ENCODE measurements at places on chromosomes 7 and 10.

- no peak for DNase-seq
Measured at GRCh38 chr7:99734987-99735386, at the start of gene CYP3A7. CYP3A7 (minus strand) TSS chr7:99735196; CDS start chr7:99735093, 103 bp downstream.

GRCh38 chr7:45890902-45891461 is 2.7 kb downstream of the IGFBP1 start:
- no peak for DNase-seq

- DNase-seq = no peak
Measured at GRCh38 chr7:126608339-126608776, 644.4 kb downstream of the GRM8 start.

GRCh38 chr10:120394446-120394845 is 62.6 kb upstream of the PLPP4 start:
- no peak for DNase-seq

GRCh38 chr7:141649137-141649864 is 52.7 kb downstream of the DENND11 start:
- no peak for DNase-seq

DNA sequence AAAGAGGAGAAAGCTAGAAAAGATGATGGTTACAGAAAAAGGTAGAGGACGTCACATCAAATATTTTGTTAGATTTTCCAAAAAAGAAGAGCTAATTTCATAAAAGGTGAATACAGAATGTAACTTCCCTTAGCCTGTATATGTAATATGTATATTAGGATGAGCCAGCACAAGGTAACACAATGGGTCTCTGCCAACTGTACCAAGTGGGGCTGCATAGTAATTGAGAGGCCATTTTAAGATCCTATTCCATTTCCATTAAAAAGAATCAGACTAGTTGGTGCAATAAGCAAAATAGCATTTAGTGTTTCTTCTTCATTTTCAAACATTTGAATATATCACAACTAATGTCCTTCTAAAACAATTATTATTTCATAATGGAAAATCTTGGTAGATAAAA is 134.6 kb downstream of the SEMA3A start:
- no peak for DNase-seq

DNA sequence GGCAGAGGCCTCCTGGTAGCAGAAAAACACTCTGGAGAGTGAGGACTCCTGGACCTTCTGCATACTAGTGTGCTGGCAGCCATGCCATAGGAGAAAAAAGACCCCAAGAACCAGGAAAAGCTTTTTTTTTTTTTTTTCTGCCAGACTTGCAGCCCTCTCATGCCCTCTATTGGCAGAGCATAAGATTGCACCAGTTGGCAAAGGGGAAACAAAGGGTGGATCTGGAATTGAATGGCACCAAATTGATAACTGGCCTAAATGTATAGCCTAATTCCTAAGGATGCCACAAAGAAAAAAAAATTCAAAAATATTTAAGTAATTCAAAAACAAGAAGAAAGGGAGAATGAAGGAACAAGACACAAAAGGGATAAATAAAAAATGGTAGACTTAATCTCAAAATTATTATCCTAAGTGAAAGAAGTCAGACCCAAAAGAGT is 112.5 kb upstream of the GHITM start:
- DNase-seq = no peak

- DNase-seq = no peak
Measured at GRCh38 chr7:111089822-111090426, 1.0 kb upstream of the LRRN3 start.

GRCh38 chr10:130050721-130051120 is 59.9 kb downstream of the C10orf143 start:
- no peak for DNase-seq

DNA sequence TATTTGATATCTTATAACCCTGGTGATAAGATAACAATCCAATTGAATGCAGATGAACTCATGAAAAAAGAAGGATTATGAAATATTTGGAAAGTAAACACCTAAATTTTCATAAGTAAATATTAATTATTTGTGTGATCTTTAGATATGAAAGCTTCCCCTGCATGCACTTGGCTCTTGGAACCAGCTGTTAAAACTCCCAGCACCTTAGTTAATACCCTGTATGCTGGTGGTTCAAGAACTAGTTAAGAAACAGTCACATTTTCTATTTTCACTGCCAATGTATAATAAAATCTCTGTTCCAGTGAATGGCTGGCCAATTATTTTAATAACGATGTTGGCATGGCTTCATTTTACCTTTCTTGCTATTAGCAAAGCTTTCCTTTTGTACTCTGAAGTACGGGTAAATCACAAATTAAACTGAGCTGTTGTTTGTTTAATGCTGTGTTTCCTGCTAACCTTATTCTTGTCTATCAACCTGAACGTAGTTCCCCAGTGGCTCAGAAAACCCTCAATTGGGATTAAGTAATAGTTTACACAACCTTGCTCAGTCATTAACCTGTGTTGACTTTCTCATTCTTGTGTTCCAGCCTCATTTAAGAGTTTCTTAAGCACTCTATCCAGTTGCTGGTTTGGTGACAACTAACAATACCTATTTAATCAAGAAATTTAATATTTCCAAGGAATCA is 38.9 kb downstream of the MET start:
- no peak for DNase-seq

GRCh38 chr7:111867348-111867931 is 305.1 kb upstream of the IMMP2L start:
- DNase-seq = no peak

- no peak for DNase-seq
Measured at GRCh38 chr7:104486931-104487330, 158.5 kb downstream of the LHFPL3 start.

- no peak for DNase-seq
Measured at GRCh38 chr7:90472805-90473540, 3.5 kb downstream of the PTTG1IP2 start.

GRCh38 chr10:121308020-121308419 is 290.2 kb downstream of the FGFR2 start:
- DNase-seq = no peak

DNA sequence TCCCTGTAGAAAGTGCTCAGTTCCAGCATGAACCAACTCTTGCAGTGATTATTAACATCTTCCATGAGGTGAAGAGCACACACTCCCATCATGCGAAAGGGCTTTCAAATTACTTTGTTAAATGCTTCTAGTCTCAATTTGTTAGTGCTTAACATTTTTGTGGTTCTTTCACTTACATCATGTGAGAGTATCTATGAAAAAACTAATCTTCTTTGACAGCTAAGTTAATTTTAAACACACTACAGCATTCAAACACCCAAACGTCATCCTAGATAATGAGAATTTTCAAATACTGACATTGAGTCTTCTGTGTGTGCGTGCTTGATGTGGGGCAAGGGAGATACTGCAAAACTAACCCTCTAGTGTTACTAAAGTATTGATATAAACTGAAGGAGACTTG is 84.8 kb downstream of the ETV1 start:
- DNase-seq = no peak

DNA sequence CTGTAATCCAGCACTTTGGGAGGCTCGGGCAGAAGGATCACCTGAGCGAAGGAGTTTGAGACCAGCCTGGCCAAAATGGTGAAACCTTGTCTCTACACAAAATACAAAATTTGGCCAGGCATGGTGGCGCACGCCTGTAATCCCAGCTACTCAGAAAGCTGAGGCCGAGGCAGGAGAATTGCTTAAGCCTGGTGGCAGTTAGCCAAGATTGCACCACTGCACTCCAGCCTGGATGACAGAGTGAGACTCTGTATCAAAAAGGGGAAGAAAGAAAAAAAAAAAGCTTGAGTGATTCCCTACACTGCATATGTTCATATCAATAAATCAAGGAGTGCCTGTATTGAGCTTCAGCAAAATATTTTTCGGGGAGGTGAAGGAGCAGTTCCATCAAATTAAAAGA is 45.8 kb upstream of the SRRM3 start:
- DNase-seq = no peak

DNA sequence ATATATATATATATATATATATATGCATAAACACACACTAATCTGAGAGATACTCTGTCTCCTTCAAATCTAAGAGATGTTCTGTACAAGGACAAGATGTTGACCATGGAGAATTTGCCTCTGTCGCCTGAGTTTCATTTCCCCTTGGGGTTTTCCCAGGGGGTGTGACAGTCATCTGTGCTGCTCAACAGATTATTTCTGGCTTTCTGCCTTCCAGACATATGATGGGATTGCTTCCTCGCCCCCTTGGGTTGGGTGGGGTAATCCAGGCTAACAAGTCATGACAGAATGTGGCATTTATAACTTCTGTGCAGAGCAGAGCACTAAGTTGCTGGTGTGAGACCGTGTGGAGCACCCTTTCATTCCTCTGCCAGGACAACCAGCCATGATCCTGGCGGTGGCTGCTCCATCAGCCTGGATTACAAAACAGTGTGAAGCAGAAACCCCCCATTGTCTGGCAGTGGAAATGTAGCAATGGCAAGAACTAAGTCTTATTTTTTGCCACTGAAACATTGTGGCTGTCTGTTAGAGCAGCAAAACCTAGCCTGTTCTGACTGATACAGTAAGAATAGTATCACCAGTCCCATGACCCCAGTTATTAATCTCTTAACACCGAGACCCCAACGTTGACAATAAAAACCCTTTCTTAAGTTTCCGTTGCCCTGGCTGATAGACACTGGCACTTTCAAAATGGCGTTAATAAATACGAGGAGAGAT is 13.7 kb upstream of the USP6NL start:
- no peak for DNase-seq

DNA sequence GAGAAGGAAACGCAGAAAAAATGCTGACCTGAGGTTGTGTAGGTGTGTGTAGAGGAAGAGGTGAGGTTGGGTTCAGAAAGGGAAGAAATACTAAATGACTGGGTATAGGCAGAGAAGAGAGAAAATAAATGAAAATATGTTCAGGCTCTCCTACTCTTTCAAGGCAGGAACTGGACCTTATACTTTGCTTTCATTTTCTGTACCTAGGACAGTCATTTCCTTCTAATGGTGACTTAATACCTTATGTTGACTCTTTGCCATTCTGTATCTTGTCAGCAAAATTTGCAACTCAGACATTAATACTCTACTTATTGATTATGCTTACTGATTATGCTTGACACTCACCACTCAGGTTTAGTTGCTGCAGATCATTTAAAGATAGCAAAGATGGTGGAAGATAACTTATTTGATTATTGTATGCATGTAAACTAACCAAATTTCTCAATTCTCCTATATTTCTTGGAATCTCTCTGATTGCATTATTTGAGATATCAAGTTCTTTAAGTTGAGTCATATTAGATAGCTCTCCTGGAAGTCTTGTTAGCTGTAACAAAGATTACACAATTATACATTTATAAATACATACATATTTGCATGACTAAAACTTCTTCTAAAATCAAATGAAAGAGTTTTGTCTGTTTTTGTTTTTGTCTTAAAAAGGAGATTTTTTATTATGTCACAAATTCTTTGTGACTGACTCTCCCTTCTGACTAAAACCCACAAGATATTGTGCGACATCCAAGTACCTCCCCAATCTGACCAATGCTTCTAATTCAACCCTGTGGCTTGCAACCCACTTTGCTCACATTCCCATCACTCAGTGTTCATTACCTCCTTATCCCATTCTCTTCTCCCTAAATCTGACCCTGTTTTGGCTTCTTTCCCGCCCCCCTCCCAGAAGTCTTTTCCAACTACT is 20.0 kb downstream of the LRRD1 start:
- no peak for DNase-seq

GRCh38 chr7:152931633-152932032 is 172.1 kb downstream of the ACTR3B start:
- no peak for DNase-seq

DNA sequence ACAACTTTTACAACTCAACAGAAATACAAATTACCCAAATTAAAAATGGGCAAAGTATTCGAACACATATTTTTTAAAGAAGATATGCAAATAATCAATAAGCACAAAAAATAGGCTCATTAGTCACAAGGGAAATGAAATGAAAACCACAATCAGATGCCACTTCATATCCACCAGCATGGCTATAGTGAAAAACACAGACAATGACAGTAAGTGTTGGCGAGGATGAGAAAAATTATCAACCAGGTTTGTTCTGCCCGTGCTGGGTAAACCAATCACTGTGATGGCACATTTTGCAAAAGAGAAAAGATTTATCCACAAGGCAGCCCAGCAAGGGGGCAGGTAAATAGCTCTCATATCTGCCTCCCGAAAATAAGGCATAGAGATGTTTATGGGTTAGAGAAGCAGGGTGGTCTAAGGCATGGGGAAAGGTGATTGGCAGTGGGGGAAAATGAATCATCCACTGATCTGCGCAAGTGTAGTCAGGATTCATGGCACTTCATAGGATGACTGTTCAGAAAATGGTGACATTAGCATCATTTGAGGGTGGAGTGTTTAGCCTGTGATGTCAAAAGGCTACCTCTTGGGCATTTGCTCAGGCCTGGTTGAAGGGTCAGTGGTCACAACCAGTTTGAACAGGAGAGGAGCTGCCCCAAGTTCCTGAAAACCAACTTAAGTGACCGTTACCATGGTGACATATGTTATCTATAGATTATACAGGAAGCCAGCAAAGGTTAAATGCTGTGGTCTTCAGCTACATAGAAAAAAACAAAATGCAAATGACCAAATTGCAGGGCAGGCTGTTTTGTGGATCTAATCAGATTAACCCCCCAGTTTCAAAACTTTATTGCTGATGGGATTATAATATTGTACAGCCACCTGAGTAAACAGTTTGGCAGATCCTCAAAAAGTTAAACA is 8.0 kb upstream of the CFAP70 start:
- no peak for DNase-seq

- DNase-seq = no peak
Measured at GRCh38 chr10:34520510-34520909, 294.6 kb downstream of the PARD3 start.

DNA sequence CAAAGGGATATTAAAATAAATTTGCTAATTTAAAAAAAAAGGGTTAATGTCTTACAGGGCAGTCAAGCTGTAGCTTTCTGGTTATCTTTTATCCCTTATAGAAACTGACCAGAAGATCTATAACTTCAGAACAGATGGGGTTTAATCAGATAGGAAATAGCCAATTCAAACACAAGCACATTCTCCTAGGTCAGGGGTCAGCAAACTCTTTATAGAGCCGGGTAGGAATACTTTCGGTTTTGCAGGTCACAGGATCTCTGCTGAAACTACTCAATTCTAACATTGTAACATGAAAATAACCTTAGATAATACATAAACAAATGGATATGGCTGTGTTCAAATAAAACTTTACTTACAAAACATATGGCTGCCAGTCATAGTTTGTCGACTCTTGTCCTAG is 479.8 kb downstream of the ADRA2A start:
- no peak for DNase-seq

- DNase-seq = peak; percentile 64
Measured at GRCh38 chr10:8416760-8417159, 362.3 kb downstream of the GATA3 start.

DNA sequence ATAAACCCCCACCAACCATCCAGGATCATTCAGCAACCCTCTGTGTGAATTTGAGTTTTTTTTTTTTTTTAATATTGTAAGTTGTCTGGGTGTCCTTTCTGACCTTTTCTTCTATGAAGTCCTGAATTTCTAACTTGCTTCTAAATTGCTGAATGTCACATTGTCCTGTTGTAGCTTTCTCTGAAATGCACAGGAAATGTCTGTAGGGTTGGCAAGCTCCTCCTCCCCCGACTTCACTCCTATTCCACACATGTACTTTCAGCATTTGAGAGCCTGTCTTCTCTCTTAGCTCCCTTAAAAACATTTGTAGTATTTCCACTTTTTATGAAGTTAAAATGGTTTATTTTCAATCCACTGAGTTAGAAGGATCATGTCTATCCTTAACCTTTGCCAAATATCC is 3.3 kb upstream of the CNNM2 start:
- no peak for DNase-seq

- no peak for DNase-seq
Measured at GRCh38 chr7:30795161-30795948, 24.1 kb downstream of the MINDY4 start.

- DNase-seq = no peak
Measured at GRCh38 chr10:8006274-8006999, 48.1 kb upstream of the GATA3 start.

Measured in stimulated activated effector memory CD8-positive, alpha-beta T cell treated with anti-CD3 and anti-CD28 coated beads, Interleukin-12 subunit alpha, Interleukin-12 subunit beta, amount 100 ng/mL, for 72 hours (primary cell).